Caki2 (cell line): ENCODE measurements at places on chromosomes 3 and 15. TPM values are rescaled to one million over a fixed set of nuclear protein-coding genes. Genes with fewer than 3 reads are reported as not detected.

- peak; percentile 59 for DNase-seq
These were observed 28.3 kb downstream of the RUVBL1 start for GRCh38 chr3:128095222-128095703.

DNA sequence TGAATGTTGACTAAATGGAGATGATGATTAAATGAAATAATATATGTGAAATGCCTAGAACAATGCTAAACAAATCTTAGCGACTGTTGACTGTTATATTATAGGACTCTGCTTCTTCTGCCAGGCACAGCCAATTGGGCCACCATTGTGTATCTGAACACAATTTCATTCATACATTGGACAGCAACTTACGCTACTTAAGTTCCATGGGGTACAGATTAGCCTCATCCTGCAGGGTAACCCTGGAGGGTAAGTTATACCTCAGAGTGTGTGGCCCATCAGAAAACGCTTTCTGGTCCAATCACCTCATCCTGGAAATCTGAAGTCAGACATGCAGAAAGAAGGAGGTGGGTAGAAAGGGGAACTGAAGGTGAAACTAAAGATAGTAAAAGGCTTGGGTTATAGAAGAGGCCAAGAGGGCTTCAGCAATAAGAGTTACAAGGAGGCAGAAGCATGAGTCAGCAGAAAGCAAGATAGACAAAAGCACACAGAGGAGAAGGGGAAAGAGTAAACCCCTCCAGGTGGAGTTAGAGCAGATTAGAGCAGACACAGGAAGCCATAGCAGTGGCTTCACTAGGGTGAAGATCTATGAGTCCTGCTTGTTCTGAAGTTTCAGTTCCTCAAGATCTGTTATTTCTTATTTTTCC lies 119.3 kb upstream of the SLC24A5 start:
- DNase-seq, result no peak

DNA sequence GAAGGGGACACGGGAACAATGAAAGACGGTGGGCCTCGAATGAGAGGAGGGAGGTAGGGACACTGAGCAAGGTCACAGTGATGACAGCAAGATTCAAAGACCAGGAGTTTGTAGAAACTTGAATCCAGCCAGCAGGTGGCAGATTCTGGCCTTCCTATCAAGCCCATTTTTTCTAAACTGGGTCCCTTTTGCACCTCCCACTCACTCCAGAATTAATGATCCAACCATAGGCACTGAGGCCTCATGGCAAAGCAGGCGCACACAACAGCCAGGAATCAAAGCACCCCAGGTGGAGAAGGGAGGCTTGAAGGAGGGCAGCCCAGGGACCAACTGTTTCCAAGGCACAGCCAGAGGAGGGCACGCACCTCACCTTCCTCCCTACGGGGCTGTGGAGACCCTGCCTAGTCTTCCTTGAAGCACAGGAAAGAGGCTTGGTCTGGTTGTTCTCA lies 90.2 kb downstream of the ANP32A start:
- peak; percentile 27 for DNase-seq

- DNase-seq, result peak; percentile 68
These were observed 149.5 kb downstream of the SMAD6 start for GRCh38 chr15:66851311-66852063.

GRCh38 chr3:171799501-171799900 lies 10.8 kb downstream of the PLD1 start:
- no peak for DNase-seq

The COL6A6 gene
- not detected in 2 replicates for total RNA-seq

The RARRES1 gene
- not detected in 2 replicates for total RNA-seq

- DNase-seq, result no peak
These were observed 514.6 kb upstream of the MCTP2 start for GRCh38 chr15:93716615-93717231.

The MESP2 gene
- 0.43 and 1.4 TPM in 2 replicates for total RNA-seq

The SAMMSON gene
- total RNA-seq, result 0.10 and 0.78 TPM in 2 replicates

DNA sequence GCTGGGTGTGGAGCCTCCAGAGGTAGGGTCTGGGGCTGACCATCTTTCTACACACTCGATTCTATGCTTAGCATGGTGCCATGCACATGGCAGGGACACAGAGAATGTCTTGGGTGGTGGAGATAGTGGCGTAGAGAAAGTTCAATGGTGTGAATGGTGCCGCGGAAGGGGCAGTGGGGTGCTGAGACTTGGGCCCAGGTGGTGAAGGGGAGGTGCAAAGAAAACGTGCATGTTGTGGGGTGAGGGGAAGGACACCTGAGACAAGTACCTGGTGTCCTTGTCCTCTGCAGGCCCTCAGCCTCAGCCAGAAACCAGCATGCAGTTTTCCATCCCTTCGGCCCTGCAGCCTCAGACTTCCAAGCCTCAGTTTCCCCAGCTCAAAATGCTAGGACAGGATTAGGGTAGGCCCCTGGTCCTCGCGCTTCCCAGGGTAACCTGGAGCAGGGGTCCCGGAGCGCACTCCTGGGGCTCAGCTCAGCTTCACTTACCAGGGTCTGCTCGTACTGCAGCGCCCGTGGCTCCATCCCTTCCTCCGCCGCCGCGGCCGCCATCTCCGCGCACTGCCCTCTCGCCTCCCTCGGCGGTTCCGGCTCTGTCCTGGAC lies 375 bp downstream of the CLCN2 start:
- DNase-seq, result no peak

- DNase-seq, result no peak
These were observed 17.9 kb downstream of the DZIP1L start for GRCh38 chr3:138097192-138098172.

DNA sequence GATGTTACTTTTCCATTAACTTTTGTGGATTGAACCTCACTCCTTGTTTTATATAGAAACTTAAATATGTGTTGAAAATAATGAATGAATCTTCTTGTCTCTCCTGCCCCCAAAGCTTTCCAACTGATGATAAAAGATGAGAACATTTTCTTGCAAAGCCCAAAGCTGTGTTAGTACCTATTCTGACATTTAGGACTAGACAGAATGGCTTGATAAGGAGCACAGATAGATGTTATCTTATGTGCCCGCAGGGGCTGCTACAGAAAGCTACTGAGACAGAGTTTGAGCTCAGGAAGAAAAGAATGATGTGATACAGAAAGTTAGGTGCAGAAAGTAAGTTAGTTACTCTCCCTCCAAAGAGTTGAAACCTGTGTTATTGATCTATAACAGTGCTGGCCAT lies 109.4 kb upstream of the ATP11B start:
- DNase-seq, result no peak
